ENCODE measurements at places on chromosomes 7 and 10.

GRCh38 chr7:24741679-24742505, 15.4 kb downstream of the GSDME start:
- DNase-seq = peak; percentile 49

- DNase-seq = no peak
Observed at GRCh38 chr10:4351723-4352413, 474.1 kb upstream of the AKR1E2 start.

GRCh38 chr7:98236355-98237185, 15.5 kb downstream of the TECPR1 start:
- no peak for DNase-seq

DNA sequence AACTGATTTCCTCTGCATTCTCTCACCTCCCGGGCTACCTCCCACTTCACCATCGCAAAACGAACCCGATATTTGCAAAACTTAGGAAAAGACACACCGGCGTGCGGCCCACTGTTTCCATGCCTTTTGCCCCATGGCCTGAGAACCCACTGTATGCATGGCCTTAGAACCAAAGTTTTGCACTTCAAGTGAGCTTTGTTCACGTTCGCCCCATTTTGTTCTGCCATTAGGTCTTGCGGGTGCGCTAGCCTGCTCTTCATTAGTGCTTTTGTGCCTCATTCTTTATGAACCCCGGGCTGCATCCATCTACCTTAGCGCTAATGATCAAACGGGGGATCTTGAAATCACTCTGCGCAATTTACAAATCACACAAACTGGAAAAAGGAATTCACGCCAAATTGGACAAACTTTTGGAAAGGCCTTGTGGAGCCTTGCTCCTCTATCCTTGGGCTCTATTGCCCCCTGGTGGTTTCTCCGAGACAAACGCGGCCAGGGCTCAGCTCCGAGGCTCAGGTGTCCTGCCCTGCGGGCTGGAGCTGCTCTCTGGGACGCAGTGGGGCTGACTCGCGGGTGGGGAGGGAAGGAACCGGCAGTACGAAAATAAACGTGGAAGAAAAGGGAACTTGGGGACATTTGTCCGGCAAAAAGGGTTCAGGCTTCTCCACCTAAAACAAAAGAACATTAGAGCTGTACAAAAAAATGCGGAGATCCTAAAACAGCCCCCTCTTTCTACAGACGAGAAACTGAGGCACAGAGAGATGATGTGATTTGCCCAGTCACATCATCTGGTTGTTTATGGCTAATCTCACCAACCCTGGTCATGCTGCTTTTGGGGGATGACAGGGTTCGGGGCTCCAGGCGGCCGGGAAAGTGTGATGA, 300.4 kb upstream of the NFE2L3 start:
- peak; percentile 67 for DNase-seq

DNA sequence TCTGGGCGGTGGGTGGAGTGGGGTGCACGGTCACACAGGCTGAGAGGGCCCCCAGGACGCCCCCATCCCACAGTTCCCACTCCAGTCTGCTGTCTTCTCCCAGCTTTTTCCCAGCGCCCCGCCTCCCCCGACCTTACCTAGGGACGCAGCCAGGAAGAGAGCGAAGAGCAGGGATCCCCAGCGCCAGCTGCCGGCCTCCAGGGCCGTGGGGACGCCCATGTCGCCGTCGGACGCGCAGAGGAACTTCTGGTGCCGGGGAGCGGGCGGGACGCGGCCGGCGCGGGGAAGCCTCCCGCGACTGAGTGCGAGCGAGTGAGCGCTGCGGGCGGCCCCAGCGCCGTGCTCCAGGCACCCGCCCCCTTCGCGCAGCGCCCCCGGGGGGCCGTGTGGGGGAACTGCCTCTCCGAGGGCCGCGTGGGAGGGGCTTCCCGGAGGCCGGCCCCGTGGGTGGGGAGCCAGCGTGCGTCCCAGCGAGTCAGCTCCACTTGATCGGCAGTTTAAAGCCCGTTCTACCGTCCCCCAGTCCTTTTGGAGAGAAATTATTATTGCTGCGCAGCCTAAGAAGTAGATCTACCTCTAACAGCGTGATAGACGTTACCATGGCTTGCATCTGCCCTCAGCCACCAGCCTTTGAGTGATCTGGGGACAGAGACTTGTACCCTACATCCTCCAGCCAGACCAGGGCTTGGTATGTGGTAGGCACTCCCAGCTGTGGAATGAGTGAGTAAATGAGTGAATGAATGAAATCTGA, at the start of gene VSIR:
TSS of gene VSIR (minus strand) at position 300 of the 751 bp plus-strand sequence. CDS start at position 219, 81 bp downstream.
- DNase-seq = no peak

DNA sequence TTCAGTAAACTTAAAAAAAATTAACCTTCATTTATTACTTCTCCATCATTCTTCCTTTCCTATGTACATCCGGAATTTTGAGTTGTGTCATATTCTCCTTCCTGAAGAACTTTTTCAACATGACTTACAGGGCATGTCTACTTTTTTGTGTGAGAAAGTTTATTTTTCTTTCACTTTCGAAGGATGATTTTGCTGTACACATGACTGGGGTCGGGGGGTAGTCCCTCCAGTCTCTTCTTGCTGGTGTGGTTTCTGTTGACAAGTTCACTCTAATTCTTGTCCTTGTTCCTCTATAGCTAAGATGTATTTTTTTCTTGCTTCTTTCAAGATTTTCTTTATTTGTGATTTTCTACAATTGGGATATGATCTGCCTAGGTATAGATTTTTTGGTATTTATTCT, 55.8 kb downstream of the INPP5A start:
- DNase-seq = no peak

GRCh38 chr7:135273581-135273980, 39.9 kb downstream of the STRA8 start:
- DNase-seq = no peak

DNA sequence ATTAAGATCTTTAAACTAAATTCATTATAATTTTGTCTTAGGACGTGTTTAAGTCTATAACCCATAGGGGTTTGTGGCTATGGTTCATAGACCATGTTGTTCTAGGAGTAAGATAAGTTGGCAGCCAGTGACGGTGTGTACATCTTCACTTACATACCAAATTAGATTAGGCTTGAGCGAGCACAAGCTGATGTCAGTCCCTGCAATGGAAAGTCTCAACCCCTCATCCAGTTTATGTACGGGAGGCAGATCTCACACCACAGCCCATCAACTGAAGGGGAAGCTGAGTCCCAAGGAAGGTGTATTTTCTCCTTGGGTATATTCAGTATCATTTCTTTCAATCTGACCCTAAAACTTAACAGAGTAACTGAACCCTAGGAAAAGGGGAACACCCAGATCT, 5.1 kb upstream of the SMC3 start:
- no peak for DNase-seq

- no peak for DNase-seq
Observed at GRCh38 chr7:130273933-130274255, 7.2 kb downstream of the CPA2 start.

- DNase-seq = no peak
Observed at GRCh38 chr10:43058716-43059335, 18.0 kb upstream of the RET start.

- peak; percentile 57 for DNase-seq
Observed at GRCh38 chr10:986881-987619, 1.2 kb upstream of the GTPBP4 start.

DNA sequence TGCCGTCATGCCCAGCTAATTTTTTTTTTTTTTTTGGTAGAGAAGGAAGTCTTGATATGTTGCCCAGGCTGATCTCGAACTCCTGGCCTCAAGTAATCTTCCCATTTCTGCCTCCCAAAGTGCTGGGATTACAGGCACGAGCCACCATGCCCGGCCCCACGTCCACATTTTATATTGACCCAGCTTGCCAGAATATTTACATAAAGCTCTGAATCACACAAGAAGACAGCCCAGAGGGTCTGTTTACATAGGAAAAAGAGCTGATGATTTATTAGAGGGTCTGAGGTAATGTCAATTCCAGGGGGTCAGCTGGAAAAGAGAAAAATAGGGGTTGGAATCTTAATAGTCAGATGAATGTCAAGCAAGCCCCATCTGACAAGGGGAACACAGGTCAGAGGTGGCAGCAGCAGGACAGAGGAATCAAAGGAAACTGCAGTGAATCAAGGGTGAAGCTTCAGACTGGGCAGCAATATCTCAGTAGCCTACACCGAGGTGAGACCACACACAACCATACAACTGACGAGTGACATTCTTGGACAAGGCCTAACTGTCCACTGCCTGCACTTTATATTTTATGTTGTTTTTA, 15.8 kb upstream of the SLF2 start:
- no peak for DNase-seq

- no peak for DNase-seq
Observed at GRCh38 chr10:44399659-44400451, 15.0 kb upstream of the CXCL12 start.

- no peak for DNase-seq
Observed at GRCh38 chr7:74083928-74084721, 521 bp downstream of the LIMK1 start.

DNA sequence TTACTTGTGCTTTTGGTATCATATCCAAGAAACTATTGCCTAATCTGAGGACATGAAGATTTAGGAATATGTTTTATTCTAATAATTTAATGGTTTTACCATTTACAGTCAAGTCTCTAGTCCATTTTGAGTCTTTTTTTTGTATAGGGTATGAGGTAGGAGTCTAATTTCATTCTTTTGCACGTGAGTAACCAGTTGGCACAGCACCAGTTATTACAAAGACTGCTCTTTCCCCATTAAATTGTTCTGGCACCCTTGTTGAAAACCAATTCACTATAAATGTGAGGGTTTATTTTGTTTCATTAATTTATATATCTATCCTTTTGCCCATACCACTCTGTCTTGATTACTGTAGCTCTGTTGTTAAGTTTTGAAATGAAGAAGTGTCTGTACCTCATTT, 381.6 kb downstream of the SUGCT start:
- DNase-seq = no peak

DNA sequence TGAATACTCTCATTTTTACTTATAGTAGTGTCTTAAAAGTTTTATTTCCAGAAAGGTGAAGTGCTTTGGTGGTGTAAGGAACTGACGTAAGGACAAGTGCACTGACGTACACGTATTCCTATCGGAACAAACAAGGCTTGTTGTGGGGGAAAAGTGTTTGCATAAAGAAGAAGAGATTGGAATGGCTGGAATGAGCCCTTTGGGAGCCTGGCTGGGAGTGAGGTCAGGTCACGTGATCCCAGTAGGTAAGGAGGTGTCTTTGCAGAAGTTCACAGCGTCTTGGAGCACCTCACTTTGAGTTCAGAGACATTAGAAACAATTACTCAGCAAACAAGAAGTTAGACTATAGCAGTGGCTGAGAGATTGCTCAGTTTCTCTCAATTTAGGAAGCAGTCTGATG, 104.2 kb downstream of the CCDC3 start:
- DNase-seq = no peak

GRCh38 chr10:60495338-60496055, 105.8 kb upstream of the ANK3 start:
- DNase-seq = peak; percentile 31

- DNase-seq = no peak
Observed at GRCh38 chr7:6651851-6652445, 14.8 kb downstream of the ZNF316 start.

DNA sequence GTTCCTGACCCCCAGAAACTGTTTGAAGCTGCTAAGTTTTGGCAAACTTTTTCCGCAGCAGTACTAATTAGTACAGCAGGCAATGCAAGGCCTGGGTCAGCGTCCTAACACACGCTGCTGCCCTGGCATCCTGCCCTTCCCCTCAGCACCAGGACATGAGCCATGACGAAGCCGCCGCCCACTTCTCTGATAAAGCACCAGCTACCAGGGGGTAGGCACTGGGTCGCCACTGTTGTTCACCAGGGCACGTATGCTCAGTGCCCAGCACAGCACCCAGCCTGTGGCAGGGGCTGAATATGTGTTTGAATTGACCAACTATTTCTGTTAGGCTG, 59.5 kb downstream of the CHST15 start:
- DNase-seq = no peak

- DNase-seq = no peak
Observed at GRCh38 chr10:27344568-27345454, 104.2 kb upstream of the ACBD5 start.

GRCh38 chr10:78342827-78343653, 309.4 kb downstream of the RPS24 start:
- DNase-seq = no peak

GRCh38 chr7:16838386-16838785, 33.6 kb upstream of the AGR2 start:
- no peak for DNase-seq

- DNase-seq = no peak
Observed at GRCh38 chr7:88226886-88227516, 7.2 kb upstream of the SRI start.

- DNase-seq = no peak
Observed at GRCh38 chr10:71562181-71562580, 157.4 kb downstream of the C10orf105 start.

DNA sequence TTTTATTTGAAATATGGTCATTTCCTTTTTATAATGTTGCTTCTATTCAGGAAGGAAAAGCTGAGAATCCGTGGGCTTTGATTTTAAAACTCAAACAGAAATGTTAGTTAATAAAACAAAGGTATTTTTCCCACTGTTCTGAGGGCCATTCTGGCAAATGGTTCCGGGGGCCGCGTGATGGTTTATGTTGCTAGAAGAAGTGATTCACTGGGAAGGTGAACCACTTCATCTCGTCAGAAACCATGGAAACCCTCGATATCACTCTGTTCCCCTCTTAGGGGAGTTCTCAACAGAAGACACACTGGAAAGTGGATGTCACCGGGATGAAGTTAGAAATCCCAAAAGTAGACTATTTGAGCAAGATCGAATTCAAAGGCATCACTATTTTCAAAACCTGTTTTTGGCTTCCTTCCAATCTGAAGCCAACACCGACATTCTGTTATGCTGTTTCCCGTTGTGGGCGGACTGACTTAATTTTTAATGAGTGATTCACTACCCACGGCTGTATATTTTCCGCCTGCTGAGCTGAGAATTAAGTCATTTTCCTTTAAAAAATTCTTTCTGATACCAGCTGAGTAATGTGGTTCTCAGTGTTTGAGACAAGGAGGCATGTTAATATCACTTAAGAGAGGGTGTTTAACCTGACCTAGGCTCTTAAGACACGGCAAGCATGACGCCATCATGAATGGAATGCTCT, 84.1 kb downstream of the PTPRE start:
- DNase-seq = peak; percentile 88

- no peak for DNase-seq
Observed at GRCh38 chr10:128186959-128187787, 61.0 kb upstream of the MKI67 start.

- DNase-seq = no peak
Observed at GRCh38 chr7:127755965-127756364, 104.0 kb downstream of the SND1 start.

GRCh38 chr7:139660317-139661042, 117.3 kb downstream of the HIPK2 start:
- DNase-seq = peak; percentile 41

- DNase-seq = no peak
Observed at GRCh38 chr10:78301481-78301880, 267.8 kb downstream of the RPS24 start.

GRCh38 chr7:100852048-100852872, at the start of gene SLC12A9:
Gene SLC12A9, plus strand, starts transcription at chr7:100852713. Its CDS starts 1,485 bp downstream, at chr7:100854198.
- DNase-seq = peak; percentile 65
